ENCODE measurements at places on chromosomes 4 and X. TPM values are rescaled to one million over a fixed set of nuclear protein-coding genes. Genes with fewer than 3 reads are reported as not detected.

The SGCB gene
- polyA plus RNA-seq: 14.6 TPM

The SH3TC1 gene
- polyA plus RNA-seq: 16.7 TPM

The EMCN gene
- not detected for polyA plus RNA-seq

The CTAG2 gene
- polyA plus RNA-seq: not detected

The TMEM192 gene
- 6.0 TPM for polyA plus RNA-seq

The SUPT20HL1 gene
- polyA plus RNA-seq: not detected

The PITX2 gene
- 15.4 TPM for polyA plus RNA-seq

The JCHAIN gene
- polyA plus RNA-seq: not detected

The ELOVL6 gene
- polyA plus RNA-seq: 31.4 TPM

The CFAP47 gene
- polyA plus RNA-seq: not detected

The EDA2R gene
- polyA plus RNA-seq: 0.75 TPM

GRCh38 chrX:95382799-95383198, 1301.8 kb upstream of the DIAPH2 start:
- peak; percentile 81 for DNase-seq

DNA sequence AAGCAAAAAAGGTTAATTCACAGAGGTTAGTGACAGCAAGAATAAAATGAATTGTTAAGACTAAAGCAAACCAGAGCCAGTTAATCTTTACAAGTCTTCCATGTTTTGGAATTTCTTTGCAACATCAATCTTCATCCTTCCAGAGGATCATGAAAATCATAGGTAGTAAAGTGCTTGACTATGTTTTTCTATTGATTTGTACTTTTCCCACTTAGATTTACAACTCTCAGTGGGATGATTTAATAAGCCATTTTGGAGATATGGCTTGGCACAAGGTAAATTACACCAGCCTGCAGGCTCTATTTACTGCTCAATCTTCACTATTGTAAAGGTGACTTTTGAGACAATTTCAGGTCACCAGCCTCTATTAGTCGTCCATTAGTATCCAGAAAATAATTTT, 26.5 kb downstream of the MSL3 start:
- no peak for DNase-seq

GRCh38 chrX:153925739-153926551, at the start of gene ARHGAP4:
Gene ARHGAP4, minus strand, starts transcription at chrX:153926264. Its CDS starts 62 bp downstream, at chrX:153926202.
- DNase-seq: no peak

GRCh38 chr4:67685532-67685859, 15.5 kb downstream of the UBA6 start:
- DNase-seq: no peak

DNA sequence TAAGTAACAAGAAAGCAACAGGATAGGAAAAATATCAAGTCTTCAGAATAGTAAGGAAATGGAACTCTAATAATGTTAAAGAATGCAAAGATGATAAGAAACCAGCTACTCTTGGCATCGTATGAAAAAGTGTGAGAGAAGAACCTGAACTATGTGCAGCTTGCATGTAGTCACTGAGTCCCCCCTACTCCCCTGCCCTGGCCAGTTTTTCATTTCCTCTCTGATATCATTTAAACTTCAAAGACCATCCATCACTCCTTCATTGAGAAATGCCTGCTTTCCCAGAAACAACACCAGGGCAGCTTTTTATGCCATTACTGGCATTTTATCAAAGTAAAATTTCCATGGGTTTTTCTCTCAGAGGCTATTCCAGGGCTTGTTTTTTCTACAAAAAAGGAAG, 28.1 kb downstream of the INPP4B start:
- no peak for DNase-seq

DNA sequence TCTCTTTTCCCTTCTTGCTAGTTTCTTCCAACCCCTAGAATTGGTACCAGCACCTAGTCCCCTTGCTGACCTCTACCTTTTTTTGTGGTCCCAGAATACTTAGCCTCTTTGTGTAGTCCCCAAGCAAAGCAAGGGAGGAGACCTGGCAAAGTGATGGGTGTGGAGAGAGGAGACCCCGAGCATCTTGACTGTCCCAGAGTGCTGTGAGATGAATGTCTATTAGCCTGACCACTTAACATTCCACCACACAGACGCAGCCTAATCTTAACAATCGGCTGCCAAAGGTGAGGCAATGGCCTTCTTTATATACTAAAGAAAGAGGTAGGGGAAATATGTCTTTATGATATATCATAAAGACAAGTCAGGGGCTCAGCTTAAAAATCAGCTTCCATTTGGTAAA, 55.9 kb downstream of the TRIM2 start:
- DNase-seq: no peak

DNA sequence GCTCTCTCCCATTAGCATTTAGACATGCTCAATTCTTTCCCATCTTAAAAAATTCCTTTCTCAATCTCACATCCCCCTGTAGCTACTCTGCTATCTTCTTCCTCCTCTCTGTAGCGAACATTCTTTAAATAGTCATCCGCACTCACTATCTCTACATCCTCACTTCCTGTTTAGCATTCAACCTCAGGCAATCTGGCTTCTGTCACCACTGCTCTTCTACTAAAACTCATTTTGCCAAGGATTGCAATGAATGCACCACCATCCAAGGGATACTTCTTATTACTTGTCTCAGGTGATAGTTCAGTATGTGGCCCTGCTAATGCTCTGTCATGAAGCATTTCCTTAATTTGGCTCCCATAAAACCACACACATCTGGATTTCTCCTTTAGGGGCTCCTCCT, 10.9 kb upstream of the TET2 start:
- DNase-seq: no peak

- DNase-seq: no peak
Observed at GRCh38 chrX:12866451-12867377, at the start of gene TLR7. Gene TLR7, plus strand, starts transcription at chrX:12867072. Its CDS starts 507 bp downstream, at chrX:12867579.

- no peak for DNase-seq
Observed at GRCh38 chr4:183816882-183817509, 88.1 kb upstream of the STOX2 start.

GRCh38 chr4:76457885-76458284, 22.9 kb downstream of the SHROOM3 start:
- peak; percentile 59 for DNase-seq

DNA sequence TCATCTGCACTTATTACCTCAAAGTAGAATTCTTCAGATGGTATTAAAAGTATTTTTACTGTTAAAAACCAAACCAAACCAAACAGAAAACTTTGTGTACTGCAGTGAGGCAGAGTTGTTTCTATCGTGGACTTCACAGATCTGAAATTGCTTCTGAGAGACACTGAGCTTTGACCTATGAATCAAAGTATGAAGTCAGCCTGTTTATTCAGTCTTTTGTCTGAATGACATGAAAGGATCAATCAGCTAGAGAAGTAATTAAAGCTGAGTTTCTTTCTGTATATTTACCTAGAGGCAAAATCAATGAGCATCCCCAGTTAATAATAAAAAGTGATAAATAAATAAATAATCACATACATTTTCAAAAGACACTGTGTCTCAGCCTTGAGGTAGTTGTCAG, 2121.0 kb downstream of the PCDH7 start:
- DNase-seq: no peak

DNA sequence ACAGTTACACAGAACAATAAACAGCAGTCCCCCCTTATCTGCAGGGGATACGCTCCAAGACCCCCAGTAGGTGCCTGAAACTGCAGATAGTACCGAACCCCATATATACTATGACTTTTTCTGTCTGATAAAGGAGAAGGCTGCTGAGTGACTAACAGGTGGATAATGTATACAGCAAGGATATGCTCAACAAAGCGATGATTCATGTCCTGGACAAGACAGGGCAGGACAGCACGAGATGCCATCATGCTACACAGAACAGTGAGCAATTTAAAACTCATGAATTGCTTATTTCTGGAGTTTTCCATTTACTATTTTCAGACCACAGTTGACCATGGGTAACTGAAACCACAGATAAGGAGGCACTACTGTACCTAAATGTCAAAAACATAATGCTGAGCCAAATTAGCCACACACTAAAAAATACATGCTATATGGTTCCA, 76.1 kb downstream of the MANBA start:
- peak; percentile 93 for DNase-seq

GRCh38 chr4:124417371-124417770, 295.2 kb downstream of the ANKRD50 start:
- no peak for DNase-seq

DNA sequence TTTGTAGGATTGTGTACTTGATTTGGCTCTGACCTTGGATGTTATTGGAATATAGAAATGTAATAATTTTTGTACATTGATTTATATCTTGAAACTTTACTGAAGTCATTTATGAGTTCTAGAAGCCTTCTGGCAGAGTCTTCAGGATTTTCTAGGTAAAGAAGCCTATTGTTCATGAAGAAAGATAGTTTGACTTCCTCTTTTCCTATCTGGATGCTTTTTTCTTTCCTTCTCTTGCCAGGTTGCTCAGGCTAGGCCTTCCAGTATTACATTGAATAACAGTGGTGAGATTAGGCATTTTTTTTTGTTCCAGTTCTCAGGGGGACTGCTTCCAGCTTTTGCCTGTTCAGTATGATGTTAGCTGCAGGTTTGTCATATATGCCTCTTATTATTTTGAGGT, 191.1 kb downstream of the NAA11 start:
- DNase-seq: no peak

- peak; percentile 15 for DNase-seq
Observed at GRCh38 chrX:31508338-31508737, 436.5 kb upstream of the FTHL17 start.

GRCh38 chrX:142898164-142898563, 127.6 kb upstream of the SPANXN4 start:
- no peak for DNase-seq

DNA sequence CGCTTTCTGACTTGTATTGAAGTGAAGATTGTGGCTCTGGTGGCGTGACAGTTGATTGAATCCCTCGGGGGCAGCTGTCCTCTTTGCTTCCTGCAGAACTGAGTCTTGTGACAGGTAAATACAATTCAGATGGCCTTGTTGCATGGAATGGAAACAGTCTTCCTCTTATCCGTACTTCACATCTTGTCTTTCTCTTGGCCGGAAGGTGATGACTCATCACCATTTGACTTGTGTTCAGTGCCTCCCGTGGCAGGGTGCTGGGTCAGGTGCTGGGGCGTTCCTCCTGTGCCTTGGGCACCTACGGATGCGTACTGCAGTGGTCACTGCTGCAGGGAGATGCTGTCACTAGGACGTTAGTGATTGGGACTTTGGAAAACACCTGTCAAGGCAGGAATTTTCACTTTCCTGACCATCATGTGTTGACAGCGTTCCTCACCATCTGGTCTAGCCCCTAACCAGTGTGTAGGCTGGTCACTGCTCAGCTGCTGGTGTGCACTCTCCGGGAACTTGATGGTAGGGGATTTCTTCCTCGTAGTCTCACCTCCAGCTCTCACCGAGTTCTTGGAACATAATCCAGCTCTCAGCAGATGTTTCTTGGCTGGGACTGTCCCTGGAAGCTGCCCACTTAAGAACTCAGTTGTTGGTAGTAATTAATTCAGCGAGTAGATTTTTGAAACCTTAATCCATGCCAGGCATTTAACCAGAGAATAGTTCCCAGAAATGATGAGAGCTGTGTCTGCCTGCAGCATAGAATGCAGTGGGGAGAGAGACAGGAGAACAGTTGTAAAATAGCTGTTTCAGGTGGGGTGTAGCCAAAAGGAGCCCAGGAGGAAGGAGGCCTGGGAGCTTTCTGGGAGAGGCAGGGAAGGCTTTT, 7.2 kb downstream of the TBC1D14 start:
- DNase-seq: no peak

DNA sequence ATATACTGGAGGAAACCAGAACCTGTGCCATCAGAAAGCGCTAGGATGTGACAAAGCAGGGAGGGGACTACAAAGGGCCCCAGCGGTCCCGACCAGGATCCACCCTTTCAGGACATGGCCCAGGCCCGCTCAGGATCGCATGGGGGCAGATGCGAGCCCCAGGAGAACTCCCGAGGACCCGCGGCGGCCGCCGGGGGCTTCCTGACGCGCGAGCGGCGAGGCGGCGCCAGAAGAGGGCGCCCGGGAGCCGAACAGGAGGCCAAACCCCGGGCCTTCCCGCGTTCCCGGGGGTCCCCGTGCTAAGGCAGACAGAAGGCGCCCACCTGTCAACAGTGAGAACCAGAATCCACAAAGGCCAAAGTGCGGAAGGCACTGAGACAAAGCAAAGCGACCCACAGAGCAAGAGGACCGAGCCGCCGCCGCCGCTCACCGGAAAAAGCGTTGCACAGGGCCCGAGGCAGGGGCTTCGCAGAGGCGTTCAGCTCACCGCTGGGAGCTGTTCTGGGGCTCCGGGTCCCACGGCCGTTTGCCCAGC, 7.3 kb upstream of the OPN1LW start:
- peak; percentile 2 for DNase-seq

GRCh38 chr4:2266181-2266580, 4.3 kb upstream of the MXD4 start:
- no peak for DNase-seq

DNA sequence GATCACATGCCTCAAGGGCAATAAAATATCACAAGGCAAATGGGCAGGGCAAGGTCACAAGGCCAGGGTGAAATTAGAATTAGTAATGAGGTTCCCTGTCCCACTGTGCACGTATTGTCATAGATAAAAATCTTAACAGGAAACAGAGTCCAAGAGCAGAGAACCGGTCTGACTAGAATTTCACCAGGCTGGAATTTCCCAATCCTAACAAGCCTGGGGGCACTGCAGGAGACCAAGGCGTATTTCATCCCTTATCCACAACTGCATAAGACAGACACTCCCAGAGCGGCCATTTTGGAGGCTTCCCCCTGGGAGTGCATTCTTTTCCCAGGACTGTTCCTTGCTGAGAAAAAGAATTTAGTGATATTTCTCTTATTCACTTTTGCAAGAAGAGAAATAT, 25.9 kb upstream of the PRDM5 start:
- peak; percentile 48 for DNase-seq

- DNase-seq: peak; percentile 66
Observed at GRCh38 chrX:150856101-150856500, 42.4 kb downstream of the CD99L2 start.

GRCh38 chrX:84729809-84730208, 227.6 kb upstream of the HDX start:
- peak; percentile 26 for DNase-seq

DNA sequence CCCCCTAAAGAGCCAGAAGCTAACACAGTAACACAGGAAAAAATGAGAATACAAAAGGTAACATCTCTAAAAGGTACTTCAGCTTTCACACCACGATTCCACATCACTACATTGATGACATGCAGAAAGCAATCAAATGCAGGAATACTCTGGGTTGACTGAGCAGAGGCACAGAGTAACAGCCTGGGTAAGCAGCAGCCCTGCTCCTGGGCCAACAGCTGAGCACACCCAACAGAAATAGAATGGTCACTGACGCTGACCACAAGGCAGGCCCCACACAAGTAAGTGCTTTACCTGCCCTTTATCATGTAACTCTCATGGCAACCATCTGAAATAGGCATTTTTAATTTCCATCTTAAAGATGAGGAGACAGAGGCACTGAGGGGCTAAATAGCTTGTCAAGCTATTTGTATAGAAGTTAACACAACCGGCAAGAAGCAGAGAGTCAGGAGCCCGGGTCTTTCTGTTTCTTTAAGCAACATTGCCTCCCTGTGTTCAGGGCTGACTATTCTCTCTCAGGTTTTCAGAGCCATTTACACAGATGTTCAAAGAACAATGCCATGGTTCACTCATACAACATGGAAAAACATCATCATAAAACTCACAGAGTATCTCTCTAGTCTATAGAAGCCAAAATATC, 168.9 kb downstream of the ZNF674 start:
- DNase-seq: peak; percentile 66

- no peak for DNase-seq
Observed at GRCh38 chr4:1932736-1933135, 61.5 kb downstream of the NSD2 start.

GRCh38 chr4:73740353-73740778, at the start of gene CXCL8:
Gene CXCL8, plus strand, starts transcription at chr4:73740569. Its CDS starts 90 bp downstream, at chr4:73740659.
- peak; percentile 87 for DNase-seq

Measured in foreskin keratinocyte (primary cell).